ENCODE measurements at places on chromosomes 4 and X. TPM values are rescaled to one million over a fixed set of nuclear protein-coding genes. Genes with fewer than 3 reads are reported as not detected.

DNA sequence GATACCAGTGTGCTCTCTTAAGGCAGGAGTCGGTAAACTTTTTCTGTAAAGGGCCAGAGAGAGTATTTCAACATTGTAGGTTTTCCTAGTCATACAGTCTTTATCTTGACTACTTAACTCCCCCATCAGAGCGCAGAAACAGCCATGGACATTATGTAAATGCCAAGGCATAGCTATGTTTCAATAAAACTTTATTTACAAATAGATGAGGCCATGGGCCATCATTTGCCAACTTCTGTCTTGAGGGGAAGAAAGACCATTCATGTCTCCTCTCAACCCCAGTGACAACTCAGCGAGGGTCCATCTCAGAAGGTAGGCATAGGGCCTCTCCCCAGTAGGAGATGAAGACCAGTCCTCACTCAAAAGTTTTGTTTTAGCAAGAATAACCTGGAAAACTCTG is 301.3 kb downstream of the FBXW7 start:
- DNase-seq, result no peak

- DNase-seq, result no peak
These were observed 22.6 kb upstream of the TBC1D1 start for GRCh38 chr4:37868238-37868637.

Gene DDX53
- total RNA-seq, result not detected

DNA sequence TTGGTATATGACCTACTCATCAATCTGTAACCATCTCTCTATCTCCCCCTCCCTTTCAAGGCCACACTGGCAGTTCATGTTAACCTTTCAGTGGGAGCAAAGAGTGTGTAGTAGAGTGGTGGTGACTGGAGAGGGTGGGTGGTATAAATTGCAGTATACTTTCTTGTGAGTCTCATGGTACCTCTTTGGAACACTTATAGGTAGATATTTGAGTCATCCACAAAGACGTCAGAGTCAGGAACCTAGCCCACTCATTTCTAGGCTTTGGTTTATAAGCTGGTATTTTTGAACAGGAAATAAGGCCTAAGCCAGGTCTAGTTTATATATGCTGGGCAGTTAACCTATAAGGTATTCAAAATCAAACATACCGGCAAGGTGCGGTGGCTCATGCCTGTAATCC is 36.3 kb downstream of the RLIM start:
- no peak for DNase-seq

Gene TTC29
- total RNA-seq, result not detected

DNA sequence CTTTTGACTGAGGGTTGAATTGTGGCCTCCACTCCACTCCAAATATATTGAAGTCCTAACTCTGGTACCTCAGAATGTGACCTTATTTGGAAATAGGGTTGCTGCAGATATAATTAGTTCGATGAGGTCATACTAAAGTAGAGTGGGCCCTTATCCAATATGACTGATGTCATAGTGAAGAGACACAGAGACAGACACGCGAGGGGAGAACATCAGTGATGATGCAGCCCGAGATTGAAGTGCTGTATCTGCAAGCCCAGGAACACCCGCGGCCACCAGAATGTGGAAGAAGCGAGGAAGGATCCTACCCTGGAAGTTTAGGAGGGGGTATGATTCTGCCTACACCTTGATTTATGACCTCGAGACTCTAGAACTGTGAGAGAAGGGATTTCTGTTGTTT is 279.0 kb downstream of the ANKRD50 start:
- peak; percentile 87 for DNase-seq

Gene TCEAL6
- total RNA-seq, result not detected

- DNase-seq, result no peak
These were observed 94.3 kb upstream of the ATXN3L start for GRCh38 chrX:13414006-13414647.

Data from dermis blood vessel endothelial cell (primary cell).